Glutamatergic neuron (in vitro differentiated cells): ENCODE measurements at places on chromosomes 13 and 19. TPM values are rescaled to one million over a fixed set of nuclear protein-coding genes. Genes with fewer than 3 reads are reported as not detected.

MYO9B gene
- 237 TPM for total RNA-seq

LGALS14 gene
- total RNA-seq = not detected

TCF3 gene
- 249 TPM for total RNA-seq

GRCh38 chr19:39251081-39251480 lies 2.4 kb upstream of the IFNL4 start:
- peaks cover 6% of the 10 kb centered on the region for H3K27me3 ChIP-seq
- no peak overlapping the region for H3K27ac ChIP-seq
- no peaks in the 10 kb centered on the region for H3K36me3 ChIP-seq
- no peaks in the 10 kb centered on the region for H3K4me1 ChIP-seq
- H3K4me3 ChIP-seq = no peak overlapping the region

GRCh38 chr13:35855531-35856019 lies 275.6 kb downstream of the DCLK1 start:
- H3K4me1 ChIP-seq = peaks cover 10% of the 10 kb centered on the region
- no peaks in the 10 kb centered on the region for H3K36me3 ChIP-seq
- H3K27ac ChIP-seq = no peak overlapping the region

DNA sequence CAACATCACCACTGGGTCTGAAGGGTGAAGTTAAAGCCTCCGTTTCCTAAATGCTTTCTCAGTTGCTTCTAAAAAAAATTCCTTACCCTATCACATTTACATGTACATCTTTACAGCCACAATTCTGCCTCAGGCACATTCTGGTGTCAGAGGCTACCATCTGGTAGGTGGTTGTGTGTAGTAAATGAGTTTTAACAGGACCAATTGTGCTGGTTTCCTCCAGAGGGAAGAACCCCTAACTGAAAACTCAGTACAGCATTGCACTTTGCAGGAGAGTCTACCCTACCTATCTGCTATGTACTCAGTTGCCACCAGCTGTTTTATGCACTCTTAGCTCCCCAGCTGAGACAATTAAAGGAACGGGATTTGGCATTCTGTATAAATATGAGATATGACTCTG lies 1576.5 kb downstream of the PCDH9 start:
- peak overlapping the region; percentile 70 for H3K4me3 ChIP-seq
- peaks cover 35% of the 10 kb centered on the region for H3K4me1 ChIP-seq
- peak; percentile 75 for DNase-seq
- no peaks in the 10 kb centered on the region for H3K36me3 ChIP-seq
- H3K27me3 ChIP-seq = peaks cover 3% of the 10 kb centered on the region

- H3K36me3 ChIP-seq = no peaks in the 10 kb centered on the region
- H3K27ac ChIP-seq = no peak overlapping the region
- no peak overlapping the region for H3K4me3 ChIP-seq
- H3K27me3 ChIP-seq = peaks cover 2% of the 10 kb centered on the region
These were observed 1277.1 kb upstream of the MIR17HG start for GRCh38 chr13:90070362-90070761.

GRCh38 chr19:20079476-20079875 lies 1.7 kb downstream of the ZNF90 start:
- H3K36me3 ChIP-seq = no peaks in the 10 kb centered on the region
- no peak for DNase-seq
- peak overlapping the region; percentile 97 for H3K4me3 ChIP-seq
- peak overlapping the region; percentile 95 for H3K27ac ChIP-seq
- peaks cover 9% of the 10 kb centered on the region for H3K27me3 ChIP-seq
- H3K4me1 ChIP-seq = peaks cover 35% of the 10 kb centered on the region

GRCh38 chr13:61777271-61777670 lies 361.6 kb upstream of the PCDH20 start:
- no peaks in the 10 kb centered on the region for H3K27me3 ChIP-seq
- no peaks in the 10 kb centered on the region for H3K36me3 ChIP-seq
- H3K4me1 ChIP-seq = no peaks in the 10 kb centered on the region
- no peak for DNase-seq

DNA sequence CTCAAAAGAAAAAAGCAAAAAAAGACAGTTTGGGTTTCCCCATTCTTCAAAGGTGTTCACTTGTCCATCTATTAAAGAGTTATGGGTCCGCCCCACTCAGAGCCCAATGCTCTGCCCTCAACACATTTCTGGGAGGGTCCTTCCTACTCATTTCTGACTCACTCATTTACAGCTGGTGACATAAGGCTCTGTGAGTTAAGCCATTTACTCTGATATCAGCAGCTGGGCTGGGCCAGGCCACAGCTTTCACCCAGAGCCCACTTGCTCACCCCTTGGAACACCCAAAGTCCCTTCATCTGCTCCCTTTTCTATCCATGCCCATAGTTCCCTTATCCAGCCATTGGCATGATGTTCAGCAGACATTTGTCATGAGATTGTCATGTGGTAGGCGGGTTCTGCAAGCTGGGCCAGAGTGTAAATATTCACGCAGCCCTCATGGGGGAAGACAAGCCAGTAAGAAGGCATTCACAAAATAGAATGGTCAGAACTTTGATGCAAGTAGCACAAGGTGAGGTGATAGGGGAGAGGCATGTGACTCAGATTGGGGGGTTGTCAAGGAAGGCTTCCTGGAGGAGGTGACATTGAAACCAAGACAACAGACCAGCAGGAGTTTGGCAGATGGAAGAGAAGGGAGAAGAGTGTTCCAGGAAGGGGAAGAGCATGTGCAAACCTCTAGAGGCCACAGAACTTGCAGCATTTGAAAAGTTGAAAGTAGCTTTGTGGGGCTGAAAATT lies 5.9 kb downstream of the MAST1 start:
- H3K27ac ChIP-seq = peak overlapping the region; percentile 82
- H3K36me3 ChIP-seq = peaks cover 10% of the 10 kb centered on the region
- peaks cover 20% of the 10 kb centered on the region for H3K27me3 ChIP-seq
- no peak for DNase-seq
- H3K4me1 ChIP-seq = peaks cover 39% of the 10 kb centered on the region
- peak overlapping the region; percentile 61 for H3K4me3 ChIP-seq
